ENCODE measurements at places on chromosomes 2 and 18.
A peak's percentile ranks its signal among the peaks of the same experiment; 100 is the strongest.

DNA sequence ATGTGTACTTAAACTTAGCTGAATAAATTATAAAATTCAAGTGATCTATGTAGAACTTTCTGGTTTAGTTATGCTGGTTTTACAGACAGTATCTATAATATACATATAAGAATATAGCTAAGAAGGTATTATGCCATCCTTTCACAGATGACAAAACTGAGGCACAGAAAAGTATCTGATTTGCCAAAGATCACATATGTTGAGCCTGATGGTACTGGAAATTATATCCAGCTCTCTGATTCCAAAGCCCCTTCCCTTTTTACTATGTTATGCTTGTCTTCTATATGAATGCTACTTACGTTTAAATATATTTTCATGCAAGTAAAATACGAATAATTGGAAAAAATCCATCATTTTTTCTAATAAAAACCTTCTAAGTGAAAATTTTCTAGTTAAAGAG is 1631.3 kb downstream of the DPP10 start:
- no peak for DNase-seq

DNA sequence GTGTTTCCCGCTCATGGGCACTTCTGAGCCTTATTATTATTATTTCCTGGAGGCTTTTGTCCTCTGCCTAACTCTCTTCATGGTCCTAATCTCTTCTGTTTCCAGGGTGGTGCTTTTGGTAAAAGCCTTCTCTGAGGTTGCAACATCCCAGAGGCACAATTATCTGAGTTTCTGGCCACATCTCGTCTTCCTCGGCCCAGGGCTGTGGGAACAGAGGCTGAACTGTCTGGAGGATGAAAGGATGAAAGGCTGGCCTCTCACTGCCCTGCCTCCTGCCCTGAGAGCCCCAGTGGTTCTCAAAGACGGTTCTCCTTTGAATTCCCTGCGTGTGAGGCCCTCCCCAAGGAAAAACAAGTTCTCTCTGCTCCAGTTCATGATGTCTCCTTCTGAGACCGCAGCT is 13.8 kb downstream of the GYPC start:
- DNase-seq = no peak

GRCh38 chr2:23760736-23761135 is 166.2 kb downstream of the ATAD2B start:
- no peak for DNase-seq

DNA sequence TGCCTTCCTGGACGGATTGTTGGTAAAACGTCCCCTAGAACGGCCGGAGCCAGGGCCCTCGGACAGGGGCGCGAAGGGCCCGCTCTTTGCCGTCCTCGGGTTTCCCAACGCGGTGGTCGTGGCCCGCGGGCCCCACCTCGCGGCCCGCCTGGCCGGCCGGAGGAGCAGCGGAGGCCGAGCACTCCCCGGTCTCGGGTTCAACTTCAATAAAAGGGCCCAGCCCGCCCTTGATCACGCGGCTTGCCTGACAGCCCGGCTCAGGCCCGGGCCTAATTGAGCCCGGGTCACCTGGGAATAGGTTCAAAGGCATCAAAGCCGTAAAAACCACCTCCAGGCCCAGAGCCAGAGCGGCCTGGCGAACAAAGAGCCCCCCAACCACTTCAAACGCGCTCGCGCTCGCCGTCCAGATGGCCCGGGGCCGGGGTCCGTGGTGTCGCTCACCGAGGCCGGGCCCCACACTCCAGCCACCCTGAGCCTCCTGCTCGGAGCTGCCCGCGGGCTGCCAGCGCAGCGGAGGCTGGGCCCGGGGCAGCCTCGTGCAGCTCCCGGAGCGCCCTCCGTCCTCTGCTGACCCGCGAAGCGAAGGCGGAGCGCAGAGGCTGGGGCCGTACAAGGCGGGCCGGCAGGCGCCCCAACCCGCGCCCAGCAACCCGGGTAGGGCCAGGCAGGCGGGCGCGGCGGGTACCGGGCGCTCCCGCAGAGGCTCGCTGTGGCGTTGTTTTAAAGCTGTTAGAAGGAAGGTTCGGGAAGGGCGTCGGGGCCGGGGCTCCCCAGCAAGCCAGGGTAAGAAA is 1.1 kb upstream of the TWIST2 start:
- no peak for DNase-seq

DNA sequence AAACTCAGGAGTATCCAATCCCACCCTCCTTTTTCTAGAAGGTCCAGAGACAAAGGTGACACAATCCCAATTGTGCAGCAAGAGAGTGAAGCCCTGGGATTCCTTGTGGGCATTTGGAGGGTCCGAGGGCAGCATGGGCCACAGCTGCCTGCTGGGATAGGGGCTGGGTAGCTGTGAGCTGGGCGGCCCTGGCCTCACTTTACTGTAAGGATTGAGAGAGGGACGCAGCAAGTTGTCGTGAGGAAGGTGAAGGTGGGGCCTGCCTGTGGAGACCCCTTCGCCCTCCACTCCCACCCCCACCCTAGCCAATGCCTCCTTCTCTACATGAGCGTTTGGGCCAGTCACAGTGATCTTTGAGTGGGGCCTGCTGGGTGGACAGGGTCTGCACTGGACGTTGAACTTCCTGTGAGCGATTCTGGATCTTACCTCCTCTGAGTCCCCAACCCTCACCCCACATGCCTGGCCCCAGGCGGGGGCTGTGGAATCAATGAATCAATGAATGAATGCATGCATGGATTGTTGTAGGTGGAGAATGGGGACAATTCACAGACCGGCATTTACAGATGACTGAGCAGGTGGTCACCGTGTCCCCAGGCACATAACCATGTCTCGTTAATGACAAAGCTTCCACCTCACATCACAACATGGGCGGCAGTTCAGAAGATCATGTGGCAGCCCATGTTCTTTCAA is 107.2 kb downstream of the INHBB start:
- no peak for DNase-seq

DNA sequence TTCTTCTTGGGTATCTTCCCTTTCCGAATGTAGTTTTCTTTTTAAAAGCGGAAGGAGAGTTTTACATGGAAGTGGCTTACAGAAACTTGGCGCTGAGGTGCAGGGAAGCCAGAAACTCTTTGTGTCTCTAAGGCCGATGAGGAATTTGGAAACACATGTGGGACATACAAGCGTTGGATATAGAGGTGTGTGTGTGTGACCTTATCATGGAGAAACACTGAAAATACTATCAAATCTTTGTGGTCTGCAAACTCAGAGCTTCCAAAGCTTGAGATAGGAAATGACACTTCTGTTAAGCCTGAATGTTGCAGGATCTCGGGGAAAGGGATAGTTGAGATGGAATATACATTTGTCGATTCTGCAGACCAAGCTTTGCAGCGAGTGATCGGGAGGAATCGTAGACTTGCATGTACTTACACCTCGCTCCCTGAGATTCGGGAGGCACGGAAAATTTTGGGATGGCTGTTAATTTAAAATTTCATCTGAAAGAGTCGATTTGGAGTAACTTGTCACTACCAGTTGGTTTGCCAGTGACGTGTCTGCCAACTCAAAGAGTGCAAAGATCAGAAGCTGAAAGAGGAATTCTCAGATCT is 1.0 kb downstream of the NAB1 start:
- DNase-seq = peak; percentile 38

DNA sequence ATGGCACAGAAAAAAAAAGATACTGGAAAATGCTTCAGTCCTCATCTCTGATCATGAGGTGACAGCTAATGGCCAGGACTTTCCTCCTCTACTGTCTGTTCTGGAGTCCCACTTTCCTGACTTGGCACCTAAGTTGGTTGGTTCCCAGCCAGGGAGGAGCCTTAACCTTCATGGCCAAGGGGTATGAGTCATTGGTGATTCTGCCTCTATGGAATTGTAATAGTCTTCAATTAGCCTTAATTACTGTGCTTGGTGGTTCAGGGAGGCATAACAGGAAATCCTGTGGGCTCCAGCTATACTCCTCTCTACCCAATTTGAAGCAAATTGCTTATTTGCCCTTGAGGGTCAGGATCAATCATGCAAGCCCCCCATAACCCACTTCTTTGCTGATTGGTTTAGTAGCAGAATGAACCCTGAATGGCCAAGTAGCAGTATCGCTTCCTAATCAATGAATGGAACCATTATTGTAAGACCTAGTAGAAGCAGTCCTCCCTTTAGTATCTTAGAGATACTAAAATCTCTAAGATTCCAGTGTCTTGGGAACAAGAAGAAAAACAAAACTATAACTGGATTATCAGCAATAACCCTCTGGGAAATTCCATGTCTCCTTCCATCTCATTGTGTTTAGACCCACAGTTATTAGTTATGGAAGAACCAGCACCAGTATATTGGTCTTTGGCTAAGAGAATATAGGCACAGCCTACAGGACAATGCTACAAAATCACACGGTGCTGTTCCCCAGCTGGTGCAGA is 109.0 kb downstream of the COL6A3 start:
- DNase-seq = no peak

- no peak for DNase-seq
Observed at GRCh38 chr18:55477499-55477859, 110.5 kb downstream of the TCF4 start.

GRCh38 chr2:169741-170140 is 94.1 kb downstream of the SH3YL1 start:
- DNase-seq = no peak

GRCh38 chr2:171963198-171963597 is 36.6 kb upstream of the METAP1D start:
- DNase-seq = no peak

GRCh38 chr2:46951290-46952064 is 35.9 kb upstream of the MCFD2 start:
- no peak for DNase-seq

- no peak for DNase-seq
Observed at GRCh38 chr2:230668939-230669303, 43.7 kb upstream of the CAB39 start.

- DNase-seq = no peak
Observed at GRCh38 chr2:206086716-206087350, 859 bp upstream of the INO80D start.

DNA sequence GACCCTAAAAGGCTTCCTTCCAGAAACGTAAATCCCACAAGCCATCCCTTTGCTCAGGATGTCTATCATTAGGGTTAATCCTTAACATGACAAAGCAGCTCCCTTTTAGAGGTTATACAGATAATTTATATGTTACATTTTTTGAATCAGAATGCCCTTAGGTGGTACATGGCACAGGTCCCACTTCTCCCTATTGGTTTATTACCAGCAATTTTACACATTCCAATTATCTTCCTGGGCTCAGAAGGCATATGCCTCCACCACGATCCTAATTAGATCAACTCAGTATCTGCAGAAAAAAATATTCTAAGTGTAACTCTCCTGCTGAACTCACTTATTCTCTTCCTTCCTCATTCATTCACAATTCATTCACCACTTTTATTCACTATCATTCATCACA is 507.0 kb upstream of the MAP2 start:
- no peak for DNase-seq

GRCh38 chr2:134324430-134324829 is 70.6 kb downstream of the MGAT5 start:
- no peak for DNase-seq

DNA sequence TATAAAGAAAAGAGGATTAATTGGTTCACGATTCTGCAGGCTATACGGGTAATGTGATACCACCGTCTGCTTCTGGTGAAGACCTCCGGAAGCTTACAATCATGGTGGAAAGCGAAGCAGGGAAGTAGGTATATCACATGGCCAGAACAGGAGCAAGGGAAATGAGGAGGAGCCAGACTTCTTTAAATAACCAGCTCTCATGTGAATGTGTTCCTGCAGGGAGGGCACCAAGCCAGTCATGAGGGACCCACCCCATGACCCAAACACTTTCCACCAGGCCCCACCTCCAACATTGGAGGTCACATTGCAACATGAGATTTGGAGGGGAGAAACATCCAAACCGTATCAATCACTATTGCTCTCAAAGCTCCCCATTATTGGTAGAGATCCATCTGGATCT is 61.8 kb downstream of the EFEMP1 start:
- DNase-seq = no peak

DNA sequence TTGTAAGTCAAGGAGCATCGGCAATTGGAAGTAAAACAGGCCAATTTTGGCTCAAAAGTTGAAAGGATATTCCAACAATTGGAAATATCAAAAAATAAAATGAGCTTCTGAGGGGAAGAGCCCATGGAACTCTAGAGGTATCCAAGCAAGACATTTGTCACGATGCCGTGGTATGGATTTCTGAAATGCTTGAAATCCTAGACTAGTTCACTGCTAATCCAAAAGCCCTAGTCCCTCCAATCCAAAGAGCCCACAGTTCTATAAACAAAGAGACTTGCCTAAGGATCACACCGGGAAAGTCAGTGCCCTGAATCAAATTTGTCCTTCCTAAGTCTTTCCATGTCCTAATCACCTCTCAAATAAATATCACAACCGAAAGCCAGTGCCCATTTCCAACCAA is 85.1 kb downstream of the CLHC1 start:
- no peak for DNase-seq

GRCh38 chr2:38835015-38835601 is 40.6 kb downstream of the DHX57 start:
- DNase-seq = no peak

DNA sequence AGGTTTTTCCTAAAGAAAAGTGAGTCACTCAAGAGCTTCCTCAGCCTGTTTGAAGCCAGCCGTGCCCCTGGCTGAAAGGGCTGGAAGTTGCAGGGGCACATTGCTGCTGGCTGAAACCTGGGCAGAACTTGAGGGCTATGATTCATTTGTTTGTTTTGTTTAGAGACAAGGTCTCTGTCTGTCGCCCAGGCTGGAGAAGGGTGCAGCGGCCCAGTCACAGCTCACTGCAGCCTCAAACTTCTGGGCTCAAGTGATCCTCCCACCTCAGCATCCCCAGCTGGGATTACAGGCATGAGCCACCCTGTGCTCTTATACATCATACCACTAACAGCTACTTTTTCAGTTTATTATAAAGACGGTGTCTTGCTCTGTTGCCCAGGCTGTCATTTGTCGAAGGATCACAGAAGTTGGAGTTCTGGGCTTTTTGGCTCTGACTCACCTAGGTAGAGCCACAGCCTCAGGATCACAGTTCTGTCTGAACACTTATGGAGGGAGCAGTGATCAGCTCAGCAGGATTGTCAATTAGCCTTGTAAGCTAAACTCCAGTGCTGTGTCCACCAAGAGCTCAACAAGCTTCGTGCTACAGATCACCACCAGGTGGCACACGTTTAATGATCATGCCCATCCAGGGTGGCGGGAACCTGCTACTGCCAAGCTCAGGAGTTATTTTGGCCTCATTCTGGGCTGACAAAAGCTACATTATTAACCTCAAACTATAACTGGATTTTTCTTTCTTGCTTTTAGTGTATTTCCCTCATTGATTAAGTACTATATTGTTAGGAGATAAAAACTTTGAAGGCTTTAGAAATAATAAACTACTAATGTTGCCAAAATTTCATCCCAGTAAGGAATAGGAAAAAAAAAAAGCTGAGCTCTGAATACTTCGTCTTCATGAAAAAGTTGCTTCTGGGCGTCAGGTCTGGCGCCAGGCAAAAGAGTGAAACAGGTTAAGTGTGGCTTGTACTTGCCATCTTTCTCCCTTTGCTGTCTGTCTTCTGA is 57.9 kb downstream of the ARHGEF33 start:
- no peak for DNase-seq

DNA sequence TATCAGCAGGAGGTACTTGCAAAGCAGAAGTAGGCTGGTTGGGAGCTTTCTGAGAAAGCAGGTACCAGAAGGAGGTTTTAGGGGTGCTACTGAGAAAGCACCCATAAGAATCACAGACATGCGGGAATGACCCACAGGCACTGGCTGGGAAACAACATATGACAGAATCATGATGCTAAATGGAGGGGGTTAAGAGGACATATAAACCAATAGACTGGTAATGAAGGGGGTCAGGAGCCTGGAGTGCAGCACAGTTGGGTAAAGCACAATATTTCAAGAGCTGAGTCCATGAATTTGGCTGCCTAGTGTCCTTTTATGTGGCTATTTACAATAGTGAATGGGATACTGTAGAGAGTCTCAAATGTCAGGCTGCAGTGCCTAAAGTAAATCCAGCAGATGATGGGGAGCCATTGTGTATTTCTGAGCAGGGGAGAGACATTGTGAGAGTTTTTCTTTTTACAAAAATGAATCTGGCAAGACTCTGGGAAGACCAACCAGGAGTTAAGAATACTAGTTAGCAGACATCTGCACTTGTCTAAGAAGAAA is 27.6 kb upstream of the GMCL1 start:
- no peak for DNase-seq

All from bone marrow (tissue), 2 donors.